ENCODE measurements at places on chromosomes 16 and 17. TPM values are rescaled to one million over a fixed set of nuclear protein-coding genes. Genes with fewer than 3 reads are reported as not detected.
A peak's percentile ranks its signal among the peaks of the same experiment; 100 is the strongest.

The ZNF213 gene
- polyA plus RNA-seq: 3.4 TPM

The TSNAXIP1 gene
- polyA plus RNA-seq: not detected

The LDAF1 gene
- polyA plus RNA-seq: 19.4 TPM

The HLF gene
- polyA plus RNA-seq: not detected

The ALOX12B gene
- polyA plus RNA-seq: 0.78 TPM

The MED1 gene
- polyA plus RNA-seq: 27.6 TPM

The FBXW10 gene
- polyA plus RNA-seq: not detected

The SLC16A11 gene
- polyA plus RNA-seq: 1.1 TPM

The DRC3 gene
- polyA plus RNA-seq: not detected

GRCh38 chr16:57935904-57936303, 35.0 kb downstream of the CNGB1 start:
- no peaks in the 10 kb centered on the region for H3K27me3 ChIP-seq
- no peaks in the 10 kb centered on the region for H3K36me3 ChIP-seq
- no peak for DNase-seq
- H3K27ac ChIP-seq: no peak overlapping the region
- no peaks in the 10 kb centered on the region for H3K4me1 ChIP-seq

- H3K27me3 ChIP-seq: no peaks in the 10 kb centered on the region
- H3K4me3 ChIP-seq: no peak overlapping the region
- no peak for DNase-seq
- H3K27ac ChIP-seq: no peak overlapping the region
Observed at GRCh38 chr17:46876353-46876887, 25.0 kb downstream of the WNT9B start.

DNA sequence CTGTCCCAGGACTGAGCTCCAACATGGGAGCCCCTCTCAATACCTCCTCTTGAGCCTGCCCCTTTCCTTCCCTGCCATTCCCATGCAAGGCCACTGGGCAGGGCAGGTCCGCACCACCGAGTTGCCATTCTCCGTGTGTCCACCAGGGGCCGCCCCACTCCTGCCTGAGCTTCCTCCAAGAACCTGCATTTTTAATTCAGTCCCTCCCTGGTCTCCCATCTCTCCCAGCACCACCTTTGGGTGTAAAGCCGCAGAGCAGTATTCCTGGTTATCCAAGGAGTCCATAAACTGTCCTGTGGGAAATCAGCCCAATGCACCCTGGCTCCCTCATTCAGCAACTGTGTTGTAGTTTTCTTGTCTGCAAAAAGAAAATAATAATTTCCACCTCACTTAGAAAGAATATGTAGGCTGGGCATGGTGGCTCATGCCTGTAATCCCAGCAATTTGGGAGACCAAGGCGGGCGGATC, 15.9 kb upstream of the ANKRD40CL start:
- H3K36me3 ChIP-seq: no peaks in the 10 kb centered on the region
- H3K27me3 ChIP-seq: no peaks in the 10 kb centered on the region
- H3K4me3 ChIP-seq: no peak overlapping the region
- peak; percentile 58 for DNase-seq
- H3K27ac ChIP-seq: no peak overlapping the region

DNA sequence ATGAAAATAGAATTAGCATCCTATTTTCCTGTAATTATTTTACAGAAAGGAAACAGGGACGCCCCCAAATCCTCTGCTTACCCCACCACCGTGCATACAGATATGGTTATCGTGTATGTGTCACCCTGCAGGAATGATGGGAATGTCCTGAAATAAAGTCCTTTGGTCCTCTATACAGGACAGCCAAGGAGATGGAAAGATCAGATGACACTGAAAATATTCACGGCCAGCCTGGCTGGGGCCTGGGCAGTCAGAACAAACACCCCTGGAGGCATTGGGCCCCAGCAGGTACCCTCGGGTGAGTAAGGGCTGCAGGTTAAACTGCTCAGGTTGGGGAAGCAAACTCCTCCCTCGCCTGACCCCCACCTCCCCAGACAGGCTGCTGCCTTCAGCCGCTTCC, 368.0 kb downstream of the FOXL1 start:
- DNase-seq: no peak
- H3K27ac ChIP-seq: no peak overlapping the region
- H3K4me1 ChIP-seq: no peaks in the 10 kb centered on the region
- H3K36me3 ChIP-seq: no peaks in the 10 kb centered on the region
- H3K27me3 ChIP-seq: no peaks in the 10 kb centered on the region

GRCh38 chr17:58358408-58359172, 6.6 kb upstream of the SUPT4H1 start:
- no peaks in the 10 kb centered on the region for H3K27me3 ChIP-seq
- H3K4me1 ChIP-seq: no peaks in the 10 kb centered on the region
- H3K4me3 ChIP-seq: no peak overlapping the region
- no peak overlapping the region for H3K27ac ChIP-seq
- no peaks in the 10 kb centered on the region for H3K36me3 ChIP-seq

DNA sequence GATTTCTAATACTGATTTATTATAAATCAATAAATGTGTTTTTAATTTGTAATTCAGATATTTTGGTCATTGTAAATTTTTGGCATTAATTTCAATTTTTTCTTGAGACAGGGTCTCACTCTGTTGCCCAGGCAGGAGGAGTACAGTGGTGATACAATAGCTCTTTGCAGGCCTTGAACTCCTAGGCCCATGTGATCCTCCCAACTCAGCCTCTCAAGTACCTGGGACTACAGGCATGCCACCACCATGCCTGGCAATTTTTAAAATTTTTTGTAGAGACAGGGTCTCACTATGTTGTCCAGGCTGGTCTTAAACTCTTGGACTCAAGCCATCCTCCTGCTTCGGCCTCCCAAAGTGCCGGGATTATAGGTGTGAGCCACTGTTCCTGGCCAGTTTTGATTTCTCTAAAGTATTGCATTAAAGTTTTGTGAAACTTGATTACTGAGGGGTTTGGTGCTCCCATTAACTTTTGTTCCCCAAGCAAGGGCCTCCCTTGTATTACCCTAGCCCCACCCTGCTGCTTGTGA, 5.2 kb upstream of the TFAP4 start:
- no peak for DNase-seq
- H3K27ac ChIP-seq: no peak overlapping the region
- H3K4me3 ChIP-seq: no peak overlapping the region
- H3K4me1 ChIP-seq: no peaks in the 10 kb centered on the region

DNA sequence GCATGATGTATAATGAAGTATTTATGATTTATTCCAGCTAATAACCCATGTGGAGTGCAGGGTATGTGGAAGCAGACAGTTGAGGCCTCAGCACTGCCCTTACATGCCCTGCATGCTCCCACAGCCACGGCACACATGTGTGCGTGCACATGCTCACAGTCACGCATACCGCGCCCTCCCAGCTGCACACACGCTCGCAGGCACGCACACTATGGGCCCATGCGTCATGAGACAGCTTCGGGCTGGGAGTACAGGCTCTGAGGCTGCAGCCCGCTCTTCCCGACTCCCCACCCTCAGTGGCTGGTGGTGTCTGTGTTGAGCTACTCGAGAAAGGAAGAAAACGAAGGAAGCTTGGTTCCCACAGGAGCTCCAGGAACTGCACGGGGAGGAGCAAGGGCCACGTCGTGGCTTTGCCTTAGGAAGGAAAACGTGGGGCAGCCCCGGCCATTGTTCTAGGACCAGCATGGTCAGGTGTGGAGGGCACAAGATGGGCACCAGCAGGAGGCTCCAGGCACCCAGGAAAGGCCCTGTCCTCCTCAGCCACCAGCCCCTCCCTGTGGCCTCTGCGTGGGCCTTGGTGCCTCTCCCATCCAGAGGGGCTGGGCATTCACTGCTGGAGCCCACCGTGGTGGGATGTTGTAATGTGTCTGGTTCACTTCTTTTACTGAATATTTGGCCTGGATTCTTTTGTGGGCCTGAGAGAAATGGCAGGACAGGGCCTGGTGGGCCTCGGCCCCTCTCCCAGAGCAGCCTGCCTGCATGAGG, 27.5 kb upstream of the CDH15 start:
- H3K4me3 ChIP-seq: no peak overlapping the region
- no peaks in the 10 kb centered on the region for H3K27me3 ChIP-seq
- no peak overlapping the region for H3K27ac ChIP-seq
- no peak for DNase-seq
- no peaks in the 10 kb centered on the region for H3K36me3 ChIP-seq
- H3K4me1 ChIP-seq: no peaks in the 10 kb centered on the region

- no peaks in the 10 kb centered on the region for H3K36me3 ChIP-seq
- H3K27me3 ChIP-seq: no peaks in the 10 kb centered on the region
- H3K27ac ChIP-seq: no peak overlapping the region
- H3K4me1 ChIP-seq: no peaks in the 10 kb centered on the region
- H3K4me3 ChIP-seq: no peak overlapping the region
Observed at GRCh38 chr17:28472871-28473497, 460 bp upstream of the SLC13A2 start.

- H3K4me3 ChIP-seq: no peak overlapping the region
- H3K27me3 ChIP-seq: no peaks in the 10 kb centered on the region
- DNase-seq: no peak
- no peaks in the 10 kb centered on the region for H3K36me3 ChIP-seq
- no peak overlapping the region for H3K27ac ChIP-seq
- no peaks in the 10 kb centered on the region for H3K4me1 ChIP-seq
Observed at GRCh38 chr17:77076124-77076830, 64.5 kb upstream of the SEC14L1 start.

DNA sequence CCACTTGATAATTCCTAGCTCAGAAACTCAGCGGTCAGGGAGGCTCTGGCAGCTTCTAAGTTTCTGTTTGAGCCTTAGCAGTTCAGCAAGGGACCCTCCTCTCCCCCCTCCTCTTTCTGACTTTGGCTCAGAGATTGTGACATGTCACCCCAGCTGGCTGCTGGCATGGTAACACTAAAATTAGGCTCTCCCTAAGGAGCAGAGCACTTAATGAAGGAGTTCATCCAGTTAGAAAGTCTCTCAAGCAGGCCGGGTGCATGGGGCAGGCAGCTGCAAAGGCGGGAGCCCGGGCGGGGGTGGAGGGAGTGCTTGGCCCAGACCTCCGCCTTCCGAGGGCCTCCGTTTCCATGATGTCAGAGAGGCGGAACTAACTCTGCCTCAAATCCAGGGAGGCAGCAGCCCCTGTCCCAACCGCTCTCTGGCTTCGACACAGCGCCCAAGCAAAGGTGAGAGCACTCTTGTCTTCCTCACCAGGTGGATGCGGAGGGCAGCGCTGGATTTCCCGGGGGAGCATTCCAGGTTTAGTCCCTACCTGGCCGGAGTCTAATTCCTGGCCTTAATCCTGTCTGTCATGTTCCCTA, 128.0 kb upstream of the PLCG2 start:
- H3K27ac ChIP-seq: no peak overlapping the region
- no peaks in the 10 kb centered on the region for H3K36me3 ChIP-seq
- H3K27me3 ChIP-seq: no peaks in the 10 kb centered on the region

- no peak for DNase-seq
- H3K4me3 ChIP-seq: no peak overlapping the region
- H3K4me1 ChIP-seq: peaks cover 33% of the 10 kb centered on the region
- H3K27me3 ChIP-seq: no peaks in the 10 kb centered on the region
- H3K36me3 ChIP-seq: no peaks in the 10 kb centered on the region
- H3K27ac ChIP-seq: no peak overlapping the region
Observed at GRCh38 chr16:89035669-89036570, 57.7 kb upstream of the ACSF3 start.

GRCh38 chr16:29994600-29995323, 655 bp downstream of the HIRIP3 start:
- H3K4me3 ChIP-seq: peak overlapping the region; percentile 100
- peak overlapping the region; percentile 99 for H3K27ac ChIP-seq
- peaks cover 16% of the 10 kb centered on the region for H3K4me1 ChIP-seq
- no peaks in the 10 kb centered on the region for H3K36me3 ChIP-seq
- H3K27me3 ChIP-seq: no peaks in the 10 kb centered on the region

DNA sequence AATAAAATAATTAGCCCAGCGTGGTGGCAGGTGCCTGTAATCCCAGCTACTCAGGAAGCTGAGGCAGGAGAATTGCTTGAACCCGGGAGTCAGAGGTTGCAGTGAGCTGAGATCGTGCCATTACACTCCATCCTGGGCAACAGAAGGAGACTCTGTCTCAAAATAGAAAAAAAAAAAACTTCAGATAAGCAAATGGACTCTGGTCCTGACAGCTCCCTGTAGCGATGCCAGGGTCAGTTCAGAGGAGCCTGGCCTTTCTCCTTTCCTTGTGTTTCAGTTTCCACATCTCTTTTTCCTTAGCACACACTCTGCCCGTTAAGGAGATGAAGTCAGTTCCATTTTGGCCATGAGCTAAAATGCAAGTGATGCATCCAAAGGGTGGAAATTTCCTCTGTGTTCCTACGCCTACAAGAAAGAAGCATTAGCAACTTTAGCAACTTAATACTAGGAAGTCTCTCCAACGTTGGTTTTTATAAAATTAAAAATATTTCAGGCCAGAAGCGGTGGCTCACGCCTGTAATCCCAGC, 11.6 kb upstream of the GRB2 start:
- H3K4me1 ChIP-seq: peaks cover 4% of the 10 kb centered on the region
- no peaks in the 10 kb centered on the region for H3K36me3 ChIP-seq
- H3K27ac ChIP-seq: no peak overlapping the region
- no peaks in the 10 kb centered on the region for H3K27me3 ChIP-seq

- DNase-seq: no peak
- H3K27me3 ChIP-seq: no peaks in the 10 kb centered on the region
- H3K36me3 ChIP-seq: no peaks in the 10 kb centered on the region
- H3K27ac ChIP-seq: no peak overlapping the region
- no peaks in the 10 kb centered on the region for H3K4me1 ChIP-seq
Observed at GRCh38 chr16:46612121-46612520, 9.1 kb downstream of the SHCBP1 start.

DNA sequence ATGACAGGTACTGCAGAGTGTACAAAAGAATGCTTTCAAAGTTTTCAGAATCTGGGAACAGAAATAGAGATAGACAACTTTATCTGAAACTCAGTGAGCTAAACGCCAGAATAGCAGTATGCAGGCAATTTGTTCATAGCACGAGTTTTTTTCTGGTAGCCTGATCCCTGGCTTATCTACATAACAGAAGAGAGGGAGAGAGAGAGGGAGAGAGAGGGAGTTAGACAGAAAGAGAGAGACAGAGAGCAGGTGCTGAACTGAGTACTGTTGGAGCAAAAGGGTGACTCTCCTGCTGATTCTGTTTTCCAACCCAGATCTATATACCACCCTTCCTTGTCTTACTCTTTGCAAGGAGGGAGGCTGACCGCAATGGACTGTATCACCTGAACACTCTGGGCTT, 388.0 kb upstream of the CA10 start:
- no peaks in the 10 kb centered on the region for H3K27me3 ChIP-seq
- no peaks in the 10 kb centered on the region for H3K4me1 ChIP-seq
- DNase-seq: no peak
- no peak overlapping the region for H3K27ac ChIP-seq
- H3K36me3 ChIP-seq: no peaks in the 10 kb centered on the region

GRCh38 chr16:83878838-83879237, 20.1 kb upstream of the MLYCD start:
- no peak overlapping the region for H3K27ac ChIP-seq
- H3K4me3 ChIP-seq: no peak overlapping the region
- H3K27me3 ChIP-seq: no peaks in the 10 kb centered on the region
- H3K36me3 ChIP-seq: no peaks in the 10 kb centered on the region
- DNase-seq: no peak
- H3K4me1 ChIP-seq: no peaks in the 10 kb centered on the region

DNA sequence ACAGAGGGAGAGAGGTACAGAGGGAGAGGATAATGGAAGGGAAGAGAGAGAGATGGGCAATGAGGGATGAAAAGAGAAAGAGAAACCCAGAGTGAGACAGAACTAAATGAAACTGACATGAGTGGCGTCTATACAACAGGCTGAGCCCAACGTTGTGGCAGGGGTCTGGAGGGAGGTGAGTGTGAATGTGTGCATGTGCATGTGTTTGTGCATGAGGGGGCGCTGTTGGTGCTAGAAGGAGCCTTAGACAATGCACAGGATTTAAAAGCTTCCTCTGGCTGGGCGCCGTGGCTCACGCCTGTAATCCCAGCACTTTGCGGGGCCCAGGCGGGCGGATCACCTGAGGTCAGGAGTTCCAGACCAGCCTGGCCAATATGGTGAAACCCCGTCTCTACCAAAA, 454.8 kb upstream of the CDH11 start:
- no peaks in the 10 kb centered on the region for H3K27me3 ChIP-seq
- no peaks in the 10 kb centered on the region for H3K4me1 ChIP-seq
- no peak overlapping the region for H3K4me3 ChIP-seq
- no peaks in the 10 kb centered on the region for H3K36me3 ChIP-seq
- no peak overlapping the region for H3K27ac ChIP-seq

Data from naive thymus-derived CD4-positive, alpha-beta T cell (primary cell).